ENCODE measurements at places on chromosomes 7 and 10.

DNA sequence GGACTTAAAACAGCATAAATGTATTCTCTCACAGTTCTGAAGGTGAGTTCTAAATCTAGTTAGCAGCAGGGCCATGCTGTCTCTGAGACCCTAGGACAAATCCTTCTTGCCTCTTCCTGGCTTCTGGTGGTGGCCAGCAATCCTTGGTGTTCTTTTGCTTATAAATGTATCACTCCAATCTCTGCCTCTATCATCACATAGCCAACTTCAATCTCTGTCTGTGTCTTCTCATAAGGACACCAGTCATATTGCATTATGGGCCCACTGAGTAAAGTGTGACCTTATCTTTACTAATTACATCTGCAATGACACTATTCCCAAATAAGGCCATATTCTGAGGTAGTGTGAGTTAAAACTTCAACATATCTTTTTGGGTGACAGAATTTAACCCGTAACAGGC lies 778.9 kb downstream of the KCNMA1 start:
- no peak for DNase-seq

DNA sequence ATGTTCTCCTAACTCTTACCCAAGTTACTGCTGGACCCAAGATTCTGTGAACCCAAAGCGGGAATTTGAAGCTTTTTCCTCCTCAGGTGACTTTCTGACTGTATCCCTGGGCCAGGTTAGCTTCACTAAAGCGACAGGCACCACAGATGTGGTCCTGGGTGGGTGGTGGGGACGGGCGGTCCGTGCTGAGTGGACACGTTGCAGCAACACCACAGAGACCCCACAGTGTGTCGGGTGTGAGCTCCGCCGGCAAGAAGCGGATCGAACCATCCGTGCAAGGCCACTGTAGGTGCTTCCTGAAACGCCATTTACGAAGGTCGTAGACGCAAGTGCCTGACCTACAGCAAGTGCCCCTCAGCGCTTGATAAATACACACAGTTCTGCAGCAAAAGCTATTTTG lies 325.9 kb downstream of the ADARB2 start:
- no peak for DNase-seq

GRCh38 chr7:89623018-89623672 lies 531.1 kb upstream of the STEAP1 start:
- DNase-seq, result peak; percentile 29

GRCh38 chr10:12635127-12635541 lies 285.8 kb downstream of the CAMK1D start:
- DNase-seq, result no peak

DNA sequence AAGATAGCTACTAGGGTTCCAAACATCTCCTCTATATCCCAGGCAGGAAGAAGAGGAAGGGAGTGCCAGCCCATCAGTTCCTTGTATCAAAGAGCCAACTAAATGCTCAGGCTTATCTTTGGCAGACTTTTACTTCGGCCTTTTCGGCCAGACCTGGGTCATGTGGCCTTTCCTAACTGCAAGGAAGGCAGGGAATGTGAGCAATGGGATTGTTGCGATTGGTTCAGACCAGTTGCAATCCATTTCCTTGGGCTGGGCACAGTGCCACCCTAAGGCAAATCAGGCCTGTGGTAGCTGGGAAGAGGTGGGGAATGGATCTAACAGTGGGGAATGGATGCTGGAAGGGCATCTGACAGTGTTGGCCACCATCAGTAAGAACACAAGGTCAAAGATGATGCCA lies 109.9 kb downstream of the RPS24 start:
- DNase-seq, result no peak

DNA sequence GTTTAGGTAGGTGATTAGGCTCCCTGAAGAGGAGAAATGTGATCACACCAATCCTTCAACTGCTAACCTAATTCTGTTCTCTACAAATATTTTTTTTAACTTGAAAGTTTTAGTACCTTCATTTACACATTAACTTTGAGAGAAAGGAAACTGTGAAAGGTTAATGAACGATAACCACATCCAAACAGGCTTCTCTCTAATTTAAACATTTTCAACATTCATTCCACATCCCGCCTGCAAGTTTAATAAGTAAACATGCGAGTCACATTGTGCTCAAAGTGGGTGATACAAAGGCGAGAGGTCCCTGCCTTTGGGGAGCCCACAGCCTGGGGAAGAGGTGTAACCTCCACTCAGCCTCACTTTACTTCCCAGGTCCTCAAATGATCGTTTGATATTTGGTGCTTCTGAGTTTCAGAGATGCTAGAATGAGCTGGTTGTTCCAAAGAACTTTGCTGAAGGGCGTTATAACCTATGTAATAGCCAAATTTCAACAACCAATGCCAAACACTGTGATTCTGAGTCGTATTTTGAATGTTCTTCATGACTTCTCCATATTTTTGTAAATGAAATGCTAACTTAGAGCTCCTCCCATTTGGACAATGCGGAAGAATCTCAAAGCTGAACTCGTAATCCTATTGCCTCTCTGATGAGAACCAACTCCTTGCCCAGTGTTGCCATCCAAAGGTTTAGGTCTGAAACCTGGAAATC lies 47.5 kb downstream of the DENND2A start:
- no peak for DNase-seq

- no peak for DNase-seq
Measured at GRCh38 chr7:42017349-42017986, 219.5 kb downstream of the GLI3 start.

DNA sequence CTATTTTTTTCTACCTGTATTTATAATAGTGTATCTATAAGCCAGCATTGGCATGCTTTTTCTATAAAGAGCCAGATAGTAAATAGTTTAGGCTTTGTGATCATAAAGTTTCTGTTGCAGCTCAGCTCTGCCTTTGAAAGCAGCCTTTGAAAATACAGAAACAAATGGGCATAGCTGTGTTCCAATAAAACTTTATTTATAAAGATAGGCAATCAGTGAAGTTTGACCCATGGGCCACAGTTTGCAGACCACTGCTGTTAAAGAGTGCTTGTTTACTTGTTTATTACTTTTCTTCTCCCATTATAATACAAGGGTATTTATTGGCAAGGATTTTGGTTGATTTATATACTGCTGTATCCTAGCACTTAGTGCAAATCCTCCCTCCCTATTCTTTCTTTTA lies 72.5 kb downstream of the SRI start:
- no peak for DNase-seq

GRCh38 chr10:84540022-84540616 lies 211.7 kb downstream of the CCSER2 start:
- no peak for DNase-seq

- DNase-seq, result no peak
Measured at GRCh38 chr10:110694820-110695538, 50.8 kb downstream of the RBM20 start.

DNA sequence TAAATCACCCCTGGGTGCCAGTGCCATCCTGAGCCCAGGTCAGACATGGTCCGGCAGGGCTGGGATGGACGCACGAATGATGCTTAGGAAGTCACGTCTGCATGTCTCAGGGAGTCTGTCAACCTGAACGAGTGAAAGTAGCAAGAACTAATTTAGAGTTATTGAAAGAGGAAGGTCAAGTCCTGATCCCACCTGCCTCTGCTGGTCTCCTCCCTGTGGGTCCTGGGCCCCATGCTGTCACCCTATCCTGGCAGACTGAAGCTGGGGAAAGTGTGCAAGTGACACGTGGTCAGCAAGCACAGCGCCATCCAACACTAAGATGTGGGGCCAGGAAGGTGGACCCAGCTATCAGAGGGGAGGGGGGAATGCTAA lies 26.1 kb upstream of the GRID1 start:
- no peak for DNase-seq

DNA sequence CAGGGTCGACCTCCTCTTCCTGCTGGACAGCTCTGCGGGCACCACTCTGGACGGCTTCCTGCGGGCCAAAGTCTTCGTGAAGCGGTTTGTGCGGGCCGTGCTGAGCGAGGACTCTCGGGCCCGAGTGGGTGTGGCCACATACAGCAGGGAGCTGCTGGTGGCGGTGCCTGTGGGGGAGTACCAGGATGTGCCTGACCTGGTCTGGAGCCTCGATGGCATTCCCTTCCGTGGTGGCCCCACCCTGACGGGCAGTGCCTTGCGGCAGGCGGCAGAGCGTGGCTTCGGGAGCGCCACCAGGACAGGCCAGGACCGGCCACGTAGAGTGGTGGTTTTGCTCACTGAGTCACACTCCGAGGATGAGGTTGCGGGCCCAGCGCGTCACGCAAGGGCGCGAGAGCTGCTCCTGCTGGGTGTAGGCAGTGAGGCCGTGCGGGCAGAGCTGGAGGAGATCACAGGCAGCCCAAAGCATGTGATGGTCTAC lies 46.9 kb downstream of the VWA2 start:
- no peak for DNase-seq

DNA sequence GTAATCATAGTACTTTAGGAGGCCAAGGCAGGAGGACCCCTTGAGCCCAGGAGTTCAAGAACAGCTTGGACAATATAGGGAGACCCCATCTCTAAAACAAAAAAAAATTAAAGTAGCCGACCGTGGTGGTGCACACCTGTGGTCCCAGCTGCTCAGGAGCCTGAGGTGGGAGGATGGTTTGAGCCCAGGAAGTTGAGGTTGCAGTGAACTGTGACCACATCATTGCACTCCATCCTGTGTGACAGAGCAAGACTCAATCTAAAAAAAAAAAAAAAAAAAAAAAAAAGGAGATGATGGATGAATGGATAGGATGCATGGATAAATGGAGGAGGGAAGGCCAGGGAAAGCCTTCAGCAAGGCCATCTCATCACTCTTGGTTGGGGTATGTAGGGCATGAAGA lies 33.4 kb upstream of the BMPR1A start:
- DNase-seq, result no peak
